ENCODE measurements at places on chromosomes 11 and 22.

GRCh38 chr11:288478-289397 lies at the start of gene PGGHG:
TSS of gene PGGHG (plus strand) at chr11:289126. CDS start at chr11:289817, 691 bp downstream.
- DNase-seq, result peak; percentile 54

- DNase-seq, result no peak
Observed at GRCh38 chr11:88536616-88537265, 199.2 kb upstream of the CTSC start.

- no peak for DNase-seq
Observed at GRCh38 chr11:131870305-131870704, 499.9 kb downstream of the NTM start.

GRCh38 chr22:30277547-30278344 lies 11.1 kb upstream of the OSM start:
- DNase-seq, result no peak

DNA sequence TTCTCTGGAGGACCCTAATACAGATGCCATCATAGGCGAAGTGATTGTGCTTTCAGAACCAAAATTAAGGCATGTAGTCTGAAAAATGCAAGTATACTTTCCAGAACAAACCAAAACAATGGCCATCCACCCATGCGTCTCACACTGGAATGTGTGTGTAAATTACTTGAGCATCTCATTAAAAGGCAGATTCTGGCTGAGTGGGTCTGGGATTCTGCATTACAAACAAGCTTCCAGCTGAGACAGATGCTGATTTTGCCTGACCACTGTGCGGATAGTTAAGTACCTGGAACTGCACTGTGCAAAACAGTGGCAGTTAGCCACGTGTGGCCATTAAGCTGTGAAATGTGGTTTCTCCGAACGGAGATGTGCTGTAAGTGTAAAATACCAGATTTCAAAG lies 26.2 kb downstream of the RRP7A start:
- no peak for DNase-seq

GRCh38 chr11:102293873-102294601 lies 23.2 kb upstream of the BIRC3 start:
- DNase-seq, result no peak

DNA sequence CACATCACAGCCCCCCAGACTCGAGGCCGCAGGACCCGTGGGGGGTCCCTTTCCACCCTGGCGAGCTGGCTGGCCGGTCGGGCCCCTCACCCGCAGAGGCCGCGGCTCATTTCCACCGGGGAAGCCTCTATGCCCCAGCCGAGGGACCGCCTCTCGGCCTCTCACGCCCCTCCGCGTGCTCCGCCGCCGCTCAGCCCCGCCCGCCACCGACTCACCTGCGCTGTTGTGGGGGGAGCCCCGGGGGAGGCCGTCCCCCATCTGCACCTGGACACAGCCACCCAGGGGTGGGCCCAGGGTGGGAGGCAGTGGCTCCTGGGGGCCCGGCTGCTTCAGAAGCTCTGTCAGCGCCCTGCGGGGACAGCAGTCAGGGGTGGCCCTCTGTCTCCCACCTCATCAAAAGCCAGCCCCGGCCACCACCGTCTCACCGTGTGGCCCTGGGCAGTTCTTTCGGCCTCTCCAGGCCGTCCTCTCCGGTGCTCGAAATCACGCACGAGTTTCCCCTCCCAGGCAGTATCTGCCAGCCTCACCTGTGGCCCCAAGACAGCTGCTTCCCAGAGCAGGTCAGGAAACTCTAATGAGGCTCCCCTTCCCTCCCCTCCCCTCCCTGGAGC lies 3.8 kb downstream of the SHISA8 start:
- DNase-seq, result no peak

- no peak for DNase-seq
Observed at GRCh38 chr11:75719340-75720239, 2.0 kb downstream of the MOGAT2 start.

- no peak for DNase-seq
Observed at GRCh38 chr22:23437779-23438178, 142.3 kb downstream of the IGLL1 start.

GRCh38 chr11:70616938-70617654 lies 218.8 kb downstream of the CTTN start:
- no peak for DNase-seq

DNA sequence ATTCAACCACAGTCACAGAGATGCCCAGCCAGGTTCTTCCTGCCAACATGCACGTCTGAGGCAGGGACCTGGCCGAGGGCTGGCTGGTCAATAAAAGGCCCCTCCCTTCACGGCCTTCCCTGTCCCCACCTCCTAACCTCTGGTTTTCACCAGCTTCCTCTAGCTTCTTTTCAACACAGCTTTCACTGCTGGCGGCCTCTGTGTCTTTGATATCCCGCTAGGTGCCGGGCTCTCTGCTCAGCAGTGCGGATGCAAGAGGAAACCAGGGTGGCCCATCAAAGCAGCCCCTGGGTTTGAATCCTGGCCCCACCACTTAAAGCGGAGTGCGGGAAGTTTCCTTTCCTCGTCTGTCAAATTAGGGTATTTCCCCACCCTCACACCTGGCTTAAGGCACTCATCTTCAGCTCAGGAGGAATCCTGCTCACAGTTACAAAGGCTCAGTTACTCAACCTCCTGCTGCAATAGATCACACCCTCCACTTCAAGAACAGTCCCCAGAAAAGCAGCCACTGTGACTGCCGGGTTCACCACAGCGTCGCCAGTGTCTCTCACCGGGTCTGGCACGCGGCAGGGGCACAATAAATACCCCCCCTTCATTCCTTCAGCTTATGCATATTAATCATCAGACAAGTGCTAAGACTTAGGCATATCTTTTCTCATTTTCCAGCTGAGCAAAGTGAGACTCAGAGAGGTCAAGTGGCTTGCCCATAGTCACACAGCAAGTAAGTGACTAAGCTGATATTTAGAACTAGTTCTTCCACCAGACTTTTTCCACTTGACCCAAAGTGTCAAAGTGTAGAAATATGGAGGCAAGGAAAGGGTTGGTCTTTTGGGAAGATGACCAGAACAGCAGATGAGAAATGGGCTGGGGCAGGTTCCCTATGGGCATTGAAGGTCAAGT lies 45.7 kb downstream of the TXN2 start:
- DNase-seq, result peak; percentile 35

DNA sequence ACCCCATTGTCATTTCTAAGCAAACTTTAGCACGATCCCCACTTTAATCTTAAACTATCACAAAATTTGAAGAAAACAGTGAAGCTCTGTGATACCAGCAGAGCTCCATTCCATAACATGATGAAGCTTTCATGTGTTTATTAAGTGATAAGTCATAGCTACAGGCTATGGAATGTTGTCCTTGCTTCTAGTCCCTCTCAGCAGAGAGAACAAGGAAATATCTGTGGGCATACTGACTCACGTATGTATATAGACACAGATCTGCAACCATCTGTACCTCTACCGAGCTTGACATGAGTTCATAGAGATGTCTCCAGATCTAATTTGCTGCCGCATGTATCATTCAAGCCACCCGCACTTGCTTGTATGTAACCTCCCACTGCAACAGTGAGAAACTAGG lies 588.9 kb downstream of the ETS1 start:
- DNase-seq, result no peak

- DNase-seq, result no peak
Observed at GRCh38 chr11:66116576-66117361, 46.7 kb downstream of the PACS1 start.

DNA sequence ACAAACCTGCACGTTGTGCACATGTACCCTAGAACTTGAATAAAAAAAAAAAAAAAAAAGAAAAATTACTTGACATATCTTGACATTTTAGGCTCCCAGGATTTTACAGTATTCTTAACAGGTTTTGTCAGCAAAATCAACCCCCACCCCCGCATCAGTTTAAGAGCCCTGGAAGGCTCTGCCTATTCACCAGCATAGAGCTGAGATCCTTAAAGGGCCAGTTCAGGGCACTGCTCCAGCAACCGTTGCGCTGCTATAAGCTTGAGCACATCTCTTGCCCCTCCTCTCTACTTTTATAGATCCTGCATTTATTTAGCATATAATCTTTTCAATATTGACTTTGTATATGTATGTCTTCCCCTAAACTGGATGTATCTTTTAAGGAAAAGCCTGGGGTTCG lies 697 bp upstream of the PAFAH1B2 start:
- no peak for DNase-seq

DNA sequence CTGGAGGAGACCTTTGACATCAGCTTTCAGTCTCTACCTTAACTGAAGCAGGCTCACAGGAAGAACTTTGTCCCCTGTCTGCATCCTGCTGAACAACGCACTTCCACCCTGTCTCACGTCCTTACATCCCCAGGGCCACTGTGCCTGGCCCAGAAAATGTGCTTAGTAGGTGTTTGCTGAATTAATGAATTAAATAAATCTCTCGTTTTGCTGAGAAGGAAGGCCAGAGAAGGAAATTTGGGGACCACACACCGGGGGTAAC lies 54.3 kb upstream of the CREB3L1 start:
- DNase-seq, result no peak

- DNase-seq, result no peak
Observed at GRCh38 chr11:64453466-64453865, 94.5 kb downstream of the RPS6KA4 start.

- DNase-seq, result no peak
Observed at GRCh38 chr11:109309153-109309552, 112.8 kb upstream of the C11orf87 start.

DNA sequence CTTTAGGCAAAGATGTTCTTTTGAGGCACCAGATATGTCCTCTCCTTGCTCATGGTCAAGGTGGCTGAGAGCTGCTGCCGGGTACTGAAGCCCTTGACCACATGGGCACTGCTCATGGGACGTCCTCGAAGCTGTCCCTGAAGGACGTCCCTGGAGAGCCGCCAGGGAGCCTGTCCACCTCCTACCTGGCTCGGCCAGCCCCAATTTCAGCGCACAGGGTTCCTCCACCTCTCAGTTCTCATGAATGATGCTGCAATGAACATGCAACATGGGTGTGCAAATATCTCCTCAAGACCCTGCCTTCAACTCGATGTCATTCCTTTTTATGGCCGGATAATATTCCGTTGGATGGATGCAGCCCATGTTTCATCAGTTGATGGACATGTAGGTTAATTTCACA lies 24.4 kb upstream of the TOLLIP start:
- DNase-seq, result no peak

DNA sequence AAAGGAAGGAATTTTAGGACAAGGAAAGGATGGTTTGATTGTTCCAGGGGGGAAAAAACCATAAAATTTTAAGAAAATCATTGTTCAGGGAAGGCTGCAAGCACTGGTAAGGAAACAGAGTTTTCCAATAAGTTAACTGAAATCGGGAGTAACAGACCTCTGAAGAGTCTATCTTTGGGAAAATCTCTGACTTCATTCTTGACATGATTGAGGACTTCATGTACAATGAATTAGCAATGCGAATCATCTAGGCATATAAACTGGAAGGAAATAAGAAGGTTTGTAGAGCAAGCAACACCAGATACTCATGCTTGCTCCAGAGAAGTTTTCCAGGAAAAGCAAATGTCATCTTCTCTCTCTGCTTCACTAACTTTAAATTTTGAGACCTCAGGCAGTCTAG lies 18.5 kb downstream of the APLP2 start:
- no peak for DNase-seq

GRCh38 chr22:25806579-25806978 lies 64.6 kb downstream of the MYO18B start:
- no peak for DNase-seq

DNA sequence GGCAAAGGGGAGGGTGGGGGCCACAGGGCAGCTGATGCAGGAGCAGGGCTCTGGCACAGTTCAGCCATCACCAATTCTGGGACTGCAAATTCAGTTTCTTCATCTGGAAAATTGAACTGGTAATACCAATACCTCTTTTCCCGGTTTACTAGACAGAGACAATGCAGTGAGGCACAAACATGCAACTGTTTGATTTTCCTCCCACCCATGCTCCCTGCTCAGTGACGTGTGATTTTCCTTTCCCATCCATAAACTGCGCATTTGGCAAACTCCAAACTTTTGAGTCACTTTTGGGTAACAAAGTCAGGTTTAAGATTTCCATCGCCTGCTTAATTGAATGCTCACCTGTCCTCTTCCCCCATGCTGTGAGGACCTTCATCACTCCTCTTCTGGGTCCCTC lies 23.2 kb downstream of the P2RY2 start:
- no peak for DNase-seq

GRCh38 chr11:74267014-74267413 lies 44.4 kb downstream of the P4HA3 start:
- DNase-seq, result no peak

- DNase-seq, result no peak
Observed at GRCh38 chr11:103892603-103893002, 143.8 kb upstream of the DDI1 start.

GRCh38 chr11:66986178-66986545 lies 11.1 kb downstream of the C11orf86 start:
- DNase-seq, result no peak

All from stimulated activated CD4-positive, alpha-beta T cell treated with anti-CD3 and anti-CD28 coated beads, Interleukin-12 subunit alpha, Interleukin-12 subunit beta, amount 100 ng/mL, for 24 hours (primary cell).